Stromal cell of bone marrow (primary cell): ENCODE measurements at places on chromosomes 2 and 18.

DNA sequence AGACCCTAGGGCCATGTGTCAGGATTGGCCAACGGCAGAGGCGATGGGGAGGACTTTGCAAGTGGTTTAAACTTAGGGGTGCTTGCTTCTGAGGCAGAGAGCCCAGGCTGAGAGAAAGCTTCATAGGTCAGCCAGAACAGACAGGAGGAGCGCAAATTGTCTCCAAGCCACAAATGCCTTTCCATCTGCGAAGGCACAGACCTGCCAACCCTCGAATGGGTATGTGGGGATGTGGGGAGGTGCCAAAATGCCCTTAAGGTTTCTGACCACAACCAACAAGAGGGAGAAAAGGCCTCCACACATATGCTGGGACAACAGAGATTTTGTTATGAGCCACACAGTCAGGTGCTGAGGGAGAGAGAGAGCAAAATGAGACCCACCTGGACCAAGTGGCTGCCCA, 283.6 kb downstream of the CYP26B1 start:
- no peak for DNase-seq

GRCh38 chr2:17079262-17079661, 413.6 kb upstream of the CYRIA start:
- DNase-seq: no peak

- no peak for DNase-seq
Observed at GRCh38 chr18:51077217-51077616, 47.2 kb downstream of the SMAD4 start.

DNA sequence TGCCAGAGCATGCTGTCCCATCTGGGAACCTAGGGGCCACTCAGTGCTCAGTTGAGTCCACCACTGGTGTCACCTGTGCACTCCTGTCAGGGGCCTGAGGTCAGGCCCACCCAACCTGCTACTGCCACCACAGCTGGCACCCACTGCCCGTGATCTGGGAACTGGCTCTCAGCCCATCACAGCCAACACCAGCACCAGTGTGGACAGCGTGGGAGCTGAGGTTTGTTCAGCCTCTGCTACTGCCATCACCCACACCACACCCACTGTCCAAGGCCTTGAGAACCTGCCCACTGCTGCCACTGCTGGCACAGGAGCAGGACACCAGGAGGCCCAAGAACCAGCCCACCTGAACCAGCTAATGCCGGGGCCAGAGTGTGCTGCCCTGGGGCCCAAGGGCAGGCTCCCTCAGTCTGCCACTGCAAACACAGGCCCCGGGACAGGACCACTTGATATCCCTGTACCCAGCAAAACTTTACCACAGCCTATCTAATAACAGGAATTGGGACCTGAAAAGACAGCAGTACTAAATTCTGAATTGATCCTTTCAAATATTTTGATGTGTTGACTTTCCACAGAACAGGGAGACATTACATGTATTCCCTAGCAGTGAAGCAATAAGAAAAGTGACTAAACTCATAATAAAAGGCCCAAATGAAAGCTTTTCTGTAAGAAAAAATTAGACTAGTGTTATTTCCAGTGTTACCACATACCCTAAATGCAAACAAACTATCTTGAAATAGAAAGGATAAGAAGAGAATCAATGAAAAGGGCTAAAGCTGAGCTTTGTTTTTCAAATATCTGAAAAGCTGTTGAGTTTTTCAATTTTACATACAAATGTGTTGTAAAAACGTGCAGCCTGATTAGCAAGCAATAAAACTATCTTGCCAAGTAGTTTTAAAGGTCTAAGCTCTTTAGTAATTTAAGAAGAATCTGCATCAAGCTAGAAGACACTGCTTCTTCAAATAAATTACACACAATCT, 640.7 kb downstream of the METTL4 start:
- DNase-seq: no peak

DNA sequence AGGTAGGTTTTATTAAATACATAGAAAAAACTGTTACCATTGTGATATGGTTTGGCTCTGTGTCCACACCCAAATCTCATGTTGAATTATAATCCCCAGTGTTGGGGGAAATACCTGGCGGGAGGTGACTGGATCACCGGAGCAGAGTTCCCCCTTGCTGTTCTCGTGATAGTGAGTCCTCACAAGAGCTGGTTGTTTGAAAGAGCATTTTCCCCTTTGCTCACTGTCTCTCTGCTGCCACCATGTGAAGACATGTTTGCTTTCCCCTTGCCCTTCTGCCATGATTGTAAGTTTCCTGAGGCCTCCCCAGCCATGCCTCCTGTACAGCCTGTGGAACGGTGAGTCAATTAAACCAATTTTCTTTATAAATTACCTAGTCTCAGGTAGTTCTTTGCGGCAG, 352.7 kb upstream of the SLC39A10 start:
- DNase-seq: no peak

GRCh38 chr2:36556842-36557241, 41.1 kb downstream of the FEZ2 start:
- DNase-seq: peak; percentile 51

DNA sequence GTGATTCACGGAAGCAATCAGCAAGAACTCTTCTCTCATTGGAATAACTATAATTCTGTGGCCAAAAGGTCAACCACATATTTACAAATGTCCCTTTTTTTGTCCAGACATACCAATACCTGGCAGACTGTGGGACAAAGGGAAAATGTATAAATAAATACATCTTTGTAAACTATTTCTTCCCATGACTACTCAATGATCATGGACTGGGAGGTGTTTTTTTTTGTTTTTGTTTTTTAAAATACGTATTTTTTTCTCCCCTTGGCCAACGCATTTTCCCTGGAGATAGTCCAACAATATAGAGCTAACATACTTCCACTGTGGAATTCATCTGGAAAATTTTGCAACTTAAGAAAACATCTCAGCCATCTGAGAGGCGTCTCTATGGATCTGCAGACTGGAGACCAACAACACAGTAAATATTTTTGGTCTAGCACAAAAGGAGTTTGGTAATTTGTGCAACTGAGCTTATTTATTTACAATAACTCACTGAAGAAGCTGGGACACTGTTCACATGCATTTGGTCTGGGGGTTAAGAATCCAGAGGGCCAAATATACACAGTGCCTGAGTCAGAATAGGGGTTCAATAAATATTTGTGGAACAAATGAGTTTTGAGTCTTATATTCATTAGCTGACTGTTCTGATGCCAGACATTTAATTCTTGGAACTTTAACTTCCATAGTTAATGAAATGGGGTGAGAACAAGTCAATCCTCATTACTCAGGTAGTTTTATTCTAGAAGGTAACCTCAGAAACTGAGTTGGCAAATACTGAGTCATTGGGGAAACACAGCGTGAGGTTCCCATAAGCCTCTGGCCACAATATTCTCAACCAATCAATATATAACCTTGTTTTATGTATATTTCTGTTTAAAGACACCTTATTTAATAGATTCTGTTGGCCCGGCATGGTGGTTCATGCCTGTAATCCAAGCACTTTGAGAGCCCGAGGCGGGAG, 36.2 kb downstream of the CCBE1 start:
- peak; percentile 51 for DNase-seq

DNA sequence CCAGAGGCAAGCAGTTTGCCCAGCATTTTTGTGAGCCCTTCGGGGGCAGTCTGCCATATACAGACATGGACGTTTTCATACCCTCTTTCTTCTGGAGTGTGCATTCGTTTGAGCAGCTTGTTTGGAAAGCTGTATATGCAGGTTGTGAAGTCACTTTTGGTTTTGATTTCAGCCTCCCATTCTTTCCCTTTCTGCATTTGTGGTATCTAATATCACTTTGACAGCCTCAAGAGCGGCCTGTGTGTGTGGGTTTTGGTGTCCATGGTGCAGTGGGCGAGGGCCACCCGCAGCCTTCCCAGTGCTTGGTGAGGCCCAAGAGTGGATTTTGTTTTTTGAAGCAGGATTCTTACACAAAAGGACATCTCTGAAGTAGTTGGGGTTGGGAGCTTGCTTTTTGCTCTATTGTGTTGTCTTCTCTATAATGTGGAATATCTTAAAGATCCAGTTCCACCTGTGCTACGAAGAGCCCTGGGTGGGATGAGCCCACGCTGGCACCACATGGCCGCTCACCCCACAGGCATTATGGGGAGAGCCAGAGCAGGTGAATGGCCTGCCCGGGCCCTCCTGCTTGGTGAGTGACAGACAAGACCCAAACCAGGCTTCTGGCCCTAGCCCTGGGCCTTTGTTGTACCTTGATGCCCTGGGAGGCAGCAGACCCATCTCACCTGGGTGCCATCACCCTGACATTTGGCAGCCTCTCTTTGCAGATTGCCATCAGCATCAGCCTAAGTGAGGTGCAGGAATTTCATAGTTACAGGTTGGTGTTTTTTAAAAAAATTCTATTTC, 29.5 kb downstream of the INPP4A start:
- no peak for DNase-seq

DNA sequence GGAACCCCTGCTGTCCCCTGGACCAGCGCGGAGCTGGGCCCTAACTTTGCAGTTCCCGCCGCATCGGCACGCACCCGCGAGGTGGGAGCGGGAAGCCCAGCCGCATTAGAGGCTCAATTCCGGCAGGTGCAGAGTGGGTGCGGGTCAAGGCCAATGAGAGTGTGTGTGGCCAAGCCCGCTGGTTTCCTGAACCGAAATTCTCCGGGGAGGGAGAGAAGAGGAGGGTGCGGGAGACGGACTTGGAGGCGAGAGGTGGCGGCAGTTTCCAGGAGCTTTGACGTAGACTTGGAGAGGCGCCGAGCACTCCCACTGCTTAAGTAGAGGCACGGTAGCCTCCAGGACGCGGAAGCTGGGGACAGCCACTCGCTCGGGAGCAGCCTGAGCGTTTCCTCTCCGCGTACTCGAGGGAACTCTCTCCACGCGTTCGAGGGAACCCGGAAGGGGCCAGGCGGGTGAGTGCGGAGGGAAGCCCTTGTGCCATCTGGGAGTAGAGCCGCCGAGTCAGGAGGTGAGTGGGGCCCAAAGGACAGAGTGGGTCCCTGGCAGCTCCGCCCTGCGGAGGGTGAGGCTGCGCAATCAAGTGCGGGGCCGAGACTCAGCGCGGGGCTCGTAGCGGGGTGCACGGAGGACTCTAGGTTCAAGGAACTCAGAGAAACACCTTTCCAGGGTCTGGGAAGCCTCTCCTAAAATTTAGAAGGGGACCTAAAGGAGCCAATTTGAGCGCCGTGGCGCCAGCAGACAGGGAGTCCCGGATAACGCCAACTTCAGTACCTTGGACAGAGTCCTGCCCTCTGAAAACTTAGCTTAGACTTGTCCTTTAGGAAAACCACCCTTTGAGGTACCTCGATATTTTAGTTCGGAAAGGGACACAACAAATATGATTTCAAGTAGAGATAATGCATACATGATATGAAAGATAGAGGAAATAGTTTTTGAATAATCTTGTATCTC, at the start of gene FAM237A:
TSS of gene FAM237A (plus strand) at position 413 of the 951 bp plus-strand sequence. CDS start 1,750 bp downstream, outside the sequence.
- DNase-seq: peak; percentile 34

- DNase-seq: peak; percentile 59
Observed at GRCh38 chr2:12921321-12921720, 204.6 kb downstream of the TRIB2 start.

GRCh38 chr2:40470822-40471813, 19.2 kb upstream of the SLC8A1 start:
- DNase-seq: no peak

DNA sequence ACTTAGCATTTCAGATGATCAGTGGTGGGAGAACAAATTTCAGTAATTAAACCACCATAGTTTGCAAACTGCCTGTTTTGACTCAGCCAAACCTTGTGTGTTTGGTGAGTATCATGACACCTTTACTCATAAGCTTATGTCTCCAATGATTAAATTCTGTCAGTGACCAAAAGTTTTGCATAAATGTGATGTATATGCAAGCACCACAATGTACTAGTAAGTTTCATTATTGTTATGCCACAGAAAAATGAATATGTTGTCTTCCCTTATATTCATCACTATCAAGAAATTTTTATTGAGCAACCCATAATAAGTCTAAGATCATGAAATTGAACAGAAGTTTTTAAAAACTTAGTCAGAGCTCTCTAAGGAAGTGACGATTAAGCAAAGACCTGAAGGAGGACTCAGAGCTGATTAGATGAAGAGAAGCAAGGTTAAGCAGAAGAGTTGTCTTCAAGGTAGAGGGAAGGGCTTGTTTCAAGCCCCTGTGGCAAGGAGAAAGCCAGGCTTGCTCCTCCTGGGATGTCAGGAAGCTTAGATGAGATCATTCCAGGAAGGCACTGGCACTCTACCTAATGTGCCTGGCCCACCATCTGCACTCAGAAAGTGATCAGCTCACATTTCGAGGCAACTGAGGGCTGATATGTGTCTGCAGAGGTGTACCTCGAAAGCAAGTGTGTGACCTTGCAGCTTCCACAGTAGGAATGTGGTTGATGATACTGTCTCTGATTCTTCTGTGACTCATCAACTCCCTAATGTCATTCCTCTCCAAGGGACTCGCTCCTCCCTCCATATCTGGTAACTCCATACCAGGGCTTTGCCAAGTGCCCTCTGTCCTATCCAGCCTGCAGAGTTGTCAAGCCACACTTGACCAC, 54.7 kb downstream of the KCTD18 start:
- DNase-seq: no peak

- DNase-seq: no peak
Observed at GRCh38 chr2:28507796-28508764, 12.2 kb downstream of the PLB1 start.

DNA sequence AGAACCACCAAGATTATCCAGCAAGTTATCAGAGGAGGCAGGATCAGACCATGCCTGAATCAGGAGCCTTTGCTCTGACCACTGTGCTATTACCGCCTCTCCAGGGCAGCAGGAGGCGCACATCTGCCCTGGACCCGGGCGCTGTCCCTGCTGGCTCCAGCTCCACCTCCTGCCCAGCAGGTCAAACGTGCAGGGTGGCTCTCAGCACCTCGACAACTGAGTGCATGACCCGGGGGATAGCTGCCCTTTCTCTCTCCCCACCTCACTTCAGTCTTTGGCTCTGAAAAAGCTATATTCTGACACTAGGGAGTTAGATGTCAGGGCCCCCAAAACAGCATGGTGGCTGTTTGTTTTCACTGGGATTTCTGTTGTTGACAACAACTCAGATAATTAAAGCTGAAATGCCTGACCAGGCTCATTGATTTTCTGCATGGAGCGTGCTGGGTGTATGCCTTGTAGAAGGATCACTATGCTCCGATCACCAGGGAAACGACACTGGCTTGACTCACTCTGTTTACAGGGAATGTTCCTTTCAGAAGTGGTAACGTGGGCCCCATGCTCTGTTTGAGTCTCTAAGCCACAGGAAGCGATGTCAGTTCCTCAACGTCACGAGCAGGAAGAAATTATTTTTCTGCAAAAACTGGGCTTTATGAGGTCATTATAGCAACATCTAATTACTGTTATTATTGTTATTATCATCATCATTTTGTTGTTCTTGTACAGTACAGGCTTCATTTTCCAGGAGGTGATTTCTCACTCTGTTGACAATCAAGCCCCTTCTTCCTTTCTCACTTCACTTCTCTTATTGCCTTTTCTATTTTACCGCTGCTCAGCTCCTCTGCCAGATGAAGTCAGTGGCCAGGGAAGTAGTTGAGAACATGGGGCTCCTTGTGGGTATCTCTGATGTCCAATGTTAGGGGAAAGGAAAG, 125.6 kb downstream of the PLB1 start:
- DNase-seq: peak; percentile 96

DNA sequence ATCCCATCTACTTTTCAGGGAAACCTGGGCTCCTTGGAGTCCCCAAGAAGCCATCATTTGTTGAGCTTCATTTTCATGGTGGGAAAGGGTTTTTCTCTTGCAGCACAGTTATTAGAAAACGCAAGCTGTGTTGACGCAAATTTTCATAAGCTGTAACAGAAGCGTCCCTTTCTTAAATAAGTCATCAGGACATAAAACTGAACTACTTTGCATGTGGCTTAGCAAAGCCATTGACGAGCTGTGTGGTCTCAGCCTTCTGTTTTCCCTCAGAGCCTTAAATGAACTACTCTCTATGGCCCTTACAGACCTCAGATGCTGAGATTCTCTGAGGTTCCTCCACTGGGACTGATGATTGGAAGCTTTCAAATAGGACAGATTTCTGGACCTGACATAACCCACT, 85.1 kb downstream of the ARL4C start:
- no peak for DNase-seq

- DNase-seq: no peak
Observed at GRCh38 chr2:31889044-31889443, 121.8 kb downstream of the MEMO1 start.
